ENCODE measurements at places on chromosomes 2 and 18.

GRCh38 chr2:101295895-101296294, 12.6 kb downstream of the RNF149 start:
- DNase-seq, result no peak

- no peak for DNase-seq
Observed at GRCh38 chr2:217853301-217853881, 149.4 kb downstream of the TNS1 start.

GRCh38 chr2:103529798-103530502, 768.1 kb downstream of the TMEM182 start:
- DNase-seq, result no peak

DNA sequence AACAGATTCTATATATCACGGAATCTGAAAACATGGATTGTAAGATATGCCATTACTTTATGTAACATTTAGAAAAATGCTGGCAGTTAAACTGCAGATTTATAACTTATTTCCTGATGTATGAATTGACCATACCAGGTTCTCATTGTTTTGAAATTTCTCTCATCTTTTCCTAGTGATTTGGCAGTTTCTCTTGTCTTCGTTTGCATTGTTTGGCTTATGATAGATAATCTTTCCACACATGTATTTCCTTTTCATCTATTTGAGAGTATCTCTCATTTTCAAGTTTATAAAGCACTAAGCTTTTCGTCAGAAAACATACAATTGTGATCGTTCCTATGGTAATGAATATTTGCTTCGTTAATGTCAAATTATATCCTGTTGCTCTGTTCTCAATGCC, 16.3 kb downstream of the NBEAL1 start:
- no peak for DNase-seq

GRCh38 chr18:28903306-28903705, 726.4 kb upstream of the CDH2 start:
- DNase-seq, result no peak

- DNase-seq, result no peak
Observed at GRCh38 chr2:151853070-151853758, 25.0 kb upstream of the ARL5A start.

DNA sequence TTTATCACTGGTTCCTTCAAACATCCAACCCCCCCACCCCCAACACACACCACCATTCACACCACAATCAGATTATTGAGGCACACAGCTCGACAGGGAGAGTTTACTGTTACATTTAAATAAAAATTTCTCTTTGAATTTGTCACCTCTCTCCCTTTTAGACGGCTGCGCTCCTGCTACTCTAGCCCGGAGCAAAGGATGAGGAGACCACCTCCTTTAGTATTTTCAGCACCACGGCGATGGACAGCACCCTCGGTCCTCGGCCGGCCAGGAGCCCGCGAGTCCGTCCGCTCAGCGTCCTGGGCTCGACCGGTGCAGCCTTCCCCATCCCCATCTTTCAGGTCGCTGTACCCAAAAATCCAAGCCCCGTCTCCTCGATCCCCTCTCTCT, 892 bp downstream of the CELF4 start:
- peak; percentile 4 for DNase-seq

DNA sequence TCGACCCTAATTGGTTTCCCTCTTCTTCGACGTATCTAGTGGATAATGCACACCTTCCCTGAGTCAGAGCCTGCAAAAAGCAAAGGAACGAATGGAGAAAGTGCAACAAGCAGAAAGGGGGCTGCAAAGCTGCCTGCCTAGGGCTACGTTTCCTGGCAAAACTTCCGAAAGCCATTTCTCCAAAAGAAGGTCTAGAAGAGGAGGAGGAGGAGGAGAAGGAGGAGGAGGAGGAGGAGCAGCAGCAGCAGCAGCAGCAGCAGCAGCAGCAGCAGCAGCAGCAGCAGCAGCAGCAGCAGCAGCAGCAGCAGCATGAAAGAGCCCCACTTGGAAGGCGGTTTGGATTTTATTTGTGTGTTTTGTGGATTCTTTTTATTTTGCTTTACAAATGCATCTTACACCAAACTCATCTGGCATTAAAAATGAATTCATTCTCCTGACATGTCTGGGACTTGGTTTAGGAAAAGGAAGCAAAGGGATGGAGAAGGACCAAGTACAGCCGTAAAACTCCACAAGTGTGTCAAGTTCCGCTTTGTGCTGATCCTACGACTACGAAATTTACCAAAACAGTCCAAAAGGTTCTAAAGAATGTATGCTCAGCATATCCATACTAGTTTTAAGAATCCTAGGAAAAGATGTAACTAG, 2.0 kb downstream of the TCF4 start:
- DNase-seq, result no peak

- no peak for DNase-seq
Observed at GRCh38 chr2:102630458-102630857, 11.1 kb downstream of the SLC9A2 start.

DNA sequence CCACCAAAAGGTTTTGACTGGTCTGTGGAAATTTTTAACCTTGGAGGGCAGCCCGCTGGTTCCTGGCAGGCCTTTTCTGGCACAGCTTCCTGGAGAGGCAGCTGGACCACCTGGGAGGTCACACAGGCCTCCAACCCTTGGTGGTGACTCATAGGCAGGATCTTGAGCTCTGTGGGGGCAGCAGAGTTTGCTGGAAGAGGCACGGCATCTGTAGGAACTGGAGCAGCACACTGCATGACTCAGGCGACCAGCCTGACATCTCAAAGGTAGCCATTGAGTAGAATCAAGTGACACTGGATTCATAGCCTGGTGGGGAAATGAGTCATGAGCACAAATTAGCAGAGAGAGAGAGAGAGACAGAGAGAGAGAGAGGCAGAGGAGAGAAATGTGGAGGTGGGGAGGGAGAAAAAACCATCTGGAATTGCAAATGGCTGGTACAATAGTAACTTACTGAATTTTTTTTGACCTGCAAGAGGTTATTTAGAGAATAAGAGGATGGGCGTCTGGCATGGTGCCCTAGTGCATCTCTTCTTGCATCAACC, 57.4 kb downstream of the TRPM8 start:
- DNase-seq, result peak; percentile 68

GRCh38 chr2:57407772-57408201, 638.8 kb upstream of the VRK2 start:
- DNase-seq, result no peak

DNA sequence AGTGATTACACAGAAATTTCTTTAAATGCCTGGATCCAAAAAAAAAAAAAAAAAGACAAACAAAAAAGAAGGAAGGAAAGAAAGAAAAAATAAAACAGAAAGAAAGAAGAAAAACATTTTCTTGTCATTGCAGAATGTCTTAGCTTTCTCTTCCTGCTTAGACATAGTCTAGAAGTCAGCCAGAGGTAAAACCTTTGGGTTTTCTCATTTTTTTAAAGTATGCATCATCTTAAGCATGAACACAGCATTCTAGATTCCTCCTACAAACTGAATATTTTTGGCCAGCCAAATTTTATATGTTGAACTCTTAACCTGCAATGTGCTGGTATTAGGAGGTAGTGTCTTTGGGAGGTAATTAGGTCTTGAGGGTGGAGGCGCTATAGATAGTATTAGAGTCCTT, 243.9 kb downstream of the TRIB2 start:
- DNase-seq, result no peak

DNA sequence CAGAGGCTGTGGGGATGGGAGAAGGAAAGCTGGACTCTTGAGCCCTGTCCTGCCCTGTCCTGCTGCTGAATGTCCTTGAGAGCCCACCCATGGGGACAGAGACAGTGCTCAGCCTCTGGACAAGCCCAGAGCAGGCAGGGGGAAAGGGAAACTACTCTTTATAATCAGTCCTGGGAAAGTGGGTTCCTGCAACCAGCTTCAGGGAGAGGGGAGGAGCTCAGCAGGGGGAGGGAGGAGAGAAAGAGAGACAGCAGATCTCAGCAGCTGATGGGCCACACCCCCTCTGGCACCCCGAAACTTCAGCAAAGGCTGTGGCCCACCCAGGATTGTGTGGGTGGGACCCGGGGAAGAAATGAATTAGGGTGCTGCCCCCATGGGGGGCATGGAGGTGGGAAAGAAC, 11.6 kb downstream of the ECEL1 start:
- DNase-seq, result no peak

GRCh38 chr2:98498703-98499440, 54.2 kb downstream of the INPP4A start:
- no peak for DNase-seq

DNA sequence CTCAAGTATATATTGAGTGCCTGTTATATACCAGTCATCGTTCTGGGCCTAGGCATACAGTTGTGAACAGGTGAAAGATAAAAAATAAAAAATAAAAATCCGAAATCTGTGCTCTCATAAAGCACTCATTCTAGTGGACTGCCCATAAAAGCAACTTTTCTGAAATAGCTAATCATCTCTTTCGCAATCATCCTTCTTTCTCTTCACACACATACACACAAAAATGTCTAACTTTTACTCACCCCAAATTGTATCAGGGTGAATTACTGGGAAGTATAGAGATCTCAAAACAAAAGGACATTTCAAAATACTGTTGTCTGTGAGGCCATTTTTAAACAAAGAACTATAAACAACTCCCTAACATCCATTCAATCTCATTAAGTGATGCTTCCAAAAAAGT, 29.6 kb upstream of the ORC2 start:
- no peak for DNase-seq

DNA sequence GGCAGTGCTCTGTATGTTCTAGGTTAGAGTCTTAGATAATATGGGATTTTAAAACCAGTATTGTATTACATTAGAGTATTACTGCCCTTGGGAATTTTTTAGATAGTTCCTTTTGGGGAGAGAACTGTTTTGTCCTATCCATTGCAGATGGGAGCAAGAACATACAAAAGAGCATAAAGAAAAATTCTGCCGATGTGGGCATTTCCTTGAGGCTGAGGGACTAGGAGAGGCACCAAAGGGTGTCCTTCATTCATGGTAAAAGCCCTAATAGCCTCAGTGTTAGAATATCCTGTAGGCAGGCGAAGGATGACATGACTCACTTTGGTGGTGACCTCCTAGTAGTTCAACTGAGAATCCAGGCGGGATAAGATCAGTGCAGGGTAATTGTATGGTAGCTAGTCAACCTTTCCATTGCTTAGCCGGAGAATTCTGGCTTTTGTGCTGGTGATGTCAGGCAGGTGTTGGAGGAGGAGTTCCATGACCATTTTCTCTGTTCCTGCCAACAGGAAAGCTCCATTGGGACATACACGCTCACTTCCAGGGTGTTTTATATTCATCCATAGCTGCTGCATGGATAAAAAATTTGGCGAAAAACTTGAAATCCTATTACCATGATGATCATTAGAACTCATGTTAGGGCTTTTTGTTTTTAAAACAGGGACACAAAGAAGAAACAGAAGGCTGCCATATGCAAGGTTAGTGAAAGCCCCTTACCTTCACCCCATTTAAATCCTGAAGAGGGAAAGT, 28.1 kb downstream of the EPAS1 start:
- no peak for DNase-seq

DNA sequence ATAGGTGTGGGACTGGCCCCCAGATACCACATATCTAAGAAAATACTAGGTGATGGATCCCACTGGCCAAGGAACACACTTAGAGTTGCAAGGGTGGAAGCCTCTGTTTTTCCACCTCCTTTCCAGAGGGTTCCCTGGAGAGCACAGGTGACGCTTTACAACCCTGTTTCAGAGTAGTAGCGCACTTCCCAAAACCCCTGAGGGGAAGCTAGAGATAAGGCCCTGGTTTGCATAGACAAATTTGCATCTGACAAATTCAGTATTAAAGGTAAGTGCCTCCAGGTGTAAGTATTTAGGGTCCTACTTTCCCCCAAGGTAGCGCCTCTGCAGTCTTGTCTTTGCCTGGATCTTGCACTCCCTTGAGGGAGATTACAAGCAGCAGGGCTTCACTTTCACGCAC, 474 bp upstream of the CERKL start:
- DNase-seq, result no peak

GRCh38 chr2:234881413-234882241, 70.2 kb upstream of the SH3BP4 start:
- peak; percentile 82 for DNase-seq

GRCh38 chr2:200615247-200615646, 29.4 kb downstream of the AOX1 start:
- peak; percentile 9 for DNase-seq

GRCh38 chr2:176873403-176873802, 339.2 kb upstream of the HNRNPA3 start:
- DNase-seq, result no peak

DNA sequence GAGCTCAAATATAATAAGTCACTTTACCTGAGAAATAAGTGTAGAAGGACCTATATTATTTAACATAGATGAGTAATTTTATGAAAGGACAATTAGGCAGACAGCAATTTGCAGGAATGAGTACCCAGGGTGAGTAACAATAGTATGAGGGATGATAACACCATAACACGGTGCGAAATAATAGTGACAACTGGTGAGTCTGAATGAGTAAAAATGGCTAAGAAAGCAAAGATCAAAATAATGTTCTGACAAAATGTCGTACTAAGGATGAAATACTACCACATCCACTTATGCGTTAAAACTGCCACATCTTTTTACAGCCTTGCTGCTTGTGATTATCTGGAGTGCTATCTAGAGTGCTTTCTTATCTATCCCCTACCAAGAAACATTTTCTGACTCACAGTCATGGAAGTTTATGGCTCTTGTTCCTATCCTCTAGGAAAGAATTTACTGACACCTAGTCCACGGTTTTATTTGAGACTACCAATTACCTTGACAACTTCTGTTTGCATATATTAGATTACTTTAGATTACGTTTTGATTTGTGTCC, 929.7 kb downstream of the LRP1B start:
- no peak for DNase-seq

Data from glomerular endothelial cell (primary cell).